ENCODE measurements at places on chromosomes 2 and 18. TPM values are rescaled to one million over a fixed set of nuclear protein-coding genes. Genes with fewer than 3 reads are reported as not detected.

PIGN gene
- 23.0 TPM for total RNA-seq

IMP4 gene
- 32.8 TPM for total RNA-seq

CCDC141 gene
- total RNA-seq: 0.67 TPM

- H3K27me3 ChIP-seq: no peaks in the 10 kb centered on the region
- H3K4me3 ChIP-seq: no peak overlapping the region
- H3K36me3 ChIP-seq: no peaks in the 10 kb centered on the region
- no peak overlapping the region for H3K27ac ChIP-seq
- no peak for DNase-seq
These were observed 7.4 kb upstream of the ACYP2 start for GRCh38 chr2:54107903-54108615.

GRCh38 chr2:105432749-105433148, 33.9 kb upstream of the FHL2 start:
- no peak overlapping the region for H3K27ac ChIP-seq
- no peaks in the 10 kb centered on the region for H3K36me3 ChIP-seq
- DNase-seq: no peak
- H3K27me3 ChIP-seq: no peaks in the 10 kb centered on the region

GRCh38 chr2:158735822-158736580, 59.1 kb upstream of the DAPL1 start:
- peaks cover 16% of the 10 kb centered on the region for H3K4me1 ChIP-seq
- no peak for DNase-seq
- H3K27ac ChIP-seq: no peak overlapping the region
- peaks cover 4% of the 10 kb centered on the region for H3K27me3 ChIP-seq

GRCh38 chr18:73646196-73646595, 501.4 kb downstream of the FBXO15 start:
- H3K27me3 ChIP-seq: no peaks in the 10 kb centered on the region
- no peaks in the 10 kb centered on the region for H3K36me3 ChIP-seq
- no peak for DNase-seq
- H3K27ac ChIP-seq: no peak overlapping the region

DNA sequence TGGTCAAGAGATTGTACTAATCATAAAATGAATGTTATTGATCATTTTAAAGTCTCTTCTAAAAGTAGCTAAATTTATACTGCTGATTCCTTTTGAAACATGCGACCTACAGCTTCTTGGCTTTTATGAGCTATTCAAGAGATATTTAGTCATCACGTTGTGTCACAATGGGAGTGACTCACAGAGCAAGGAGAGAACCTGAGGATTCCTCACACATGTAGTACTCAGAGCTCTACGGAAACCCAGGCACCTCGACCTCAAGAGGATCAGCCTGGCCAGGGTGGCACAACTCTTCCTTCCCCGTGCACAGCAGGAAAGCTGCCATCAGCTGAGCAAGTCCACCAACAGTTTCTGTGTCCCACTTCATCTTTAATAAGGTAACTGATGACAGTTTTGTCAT, at the start of gene DHRS9:
Gene DHRS9 (plus strand): TSS at position 223 of the 400 bp plus-strand sequence. CDS start 12,019 bp downstream, outside the sequence.
- no peak within 1 kb of the TSS for H3K4me3 ChIP-seq
- H3K36me3 ChIP-seq: no peaks in the 10 kb centered on the region
- H3K27me3 ChIP-seq: no peaks in the 10 kb centered on the region
- H3K27ac ChIP-seq: no peak within 1 kb of the TSS

GRCh38 chr2:53750041-53750768, 17.4 kb upstream of the CHAC2 start:
- no peaks in the 10 kb centered on the region for H3K4me1 ChIP-seq
- H3K27ac ChIP-seq: no peak overlapping the region
- DNase-seq: no peak
- H3K36me3 ChIP-seq: no peaks in the 10 kb centered on the region
- no peaks in the 10 kb centered on the region for H3K27me3 ChIP-seq

DNA sequence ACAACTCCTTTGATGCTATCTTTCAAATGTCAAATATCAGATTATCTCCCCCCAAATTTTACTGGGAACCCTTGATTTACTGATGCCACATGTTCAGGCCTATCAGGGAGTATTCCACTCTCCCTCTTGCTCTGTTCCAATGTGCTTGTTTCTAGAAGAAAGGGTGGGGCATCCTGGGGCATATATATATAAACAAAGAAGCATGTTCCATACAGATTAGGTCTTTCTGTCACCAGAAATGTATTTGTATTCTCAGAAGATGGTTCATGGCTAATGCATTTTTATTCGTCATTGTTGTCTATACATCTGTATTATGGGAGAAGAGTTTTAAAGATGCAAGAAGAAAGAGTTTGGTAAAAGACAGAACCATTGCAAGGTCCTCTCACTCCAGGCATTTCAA, 24.9 kb downstream of the EN1 start:
- H3K27ac ChIP-seq: no peak overlapping the region
- H3K4me1 ChIP-seq: no peaks in the 10 kb centered on the region
- no peaks in the 10 kb centered on the region for H3K36me3 ChIP-seq

GRCh38 chr2:98764499-98764898, 33.6 kb upstream of the MGAT4A start:
- H3K4me3 ChIP-seq: no peak overlapping the region
- H3K36me3 ChIP-seq: no peaks in the 10 kb centered on the region
- no peak for DNase-seq
- no peak overlapping the region for H3K27ac ChIP-seq
- peaks cover 5% of the 10 kb centered on the region for H3K27me3 ChIP-seq

GRCh38 chr2:42924418-42924886, 132.1 kb upstream of the HAAO start:
- no peaks in the 10 kb centered on the region for H3K36me3 ChIP-seq
- no peak overlapping the region for H3K4me3 ChIP-seq
- H3K27me3 ChIP-seq: peaks cover 8% of the 10 kb centered on the region

GRCh38 chr2:173021939-173022371, 53.7 kb upstream of the MAP3K20 start:
- DNase-seq: no peak
- H3K27ac ChIP-seq: no peak overlapping the region
- no peak overlapping the region for H3K4me3 ChIP-seq
- peaks cover 5% of the 10 kb centered on the region for H3K36me3 ChIP-seq

DNA sequence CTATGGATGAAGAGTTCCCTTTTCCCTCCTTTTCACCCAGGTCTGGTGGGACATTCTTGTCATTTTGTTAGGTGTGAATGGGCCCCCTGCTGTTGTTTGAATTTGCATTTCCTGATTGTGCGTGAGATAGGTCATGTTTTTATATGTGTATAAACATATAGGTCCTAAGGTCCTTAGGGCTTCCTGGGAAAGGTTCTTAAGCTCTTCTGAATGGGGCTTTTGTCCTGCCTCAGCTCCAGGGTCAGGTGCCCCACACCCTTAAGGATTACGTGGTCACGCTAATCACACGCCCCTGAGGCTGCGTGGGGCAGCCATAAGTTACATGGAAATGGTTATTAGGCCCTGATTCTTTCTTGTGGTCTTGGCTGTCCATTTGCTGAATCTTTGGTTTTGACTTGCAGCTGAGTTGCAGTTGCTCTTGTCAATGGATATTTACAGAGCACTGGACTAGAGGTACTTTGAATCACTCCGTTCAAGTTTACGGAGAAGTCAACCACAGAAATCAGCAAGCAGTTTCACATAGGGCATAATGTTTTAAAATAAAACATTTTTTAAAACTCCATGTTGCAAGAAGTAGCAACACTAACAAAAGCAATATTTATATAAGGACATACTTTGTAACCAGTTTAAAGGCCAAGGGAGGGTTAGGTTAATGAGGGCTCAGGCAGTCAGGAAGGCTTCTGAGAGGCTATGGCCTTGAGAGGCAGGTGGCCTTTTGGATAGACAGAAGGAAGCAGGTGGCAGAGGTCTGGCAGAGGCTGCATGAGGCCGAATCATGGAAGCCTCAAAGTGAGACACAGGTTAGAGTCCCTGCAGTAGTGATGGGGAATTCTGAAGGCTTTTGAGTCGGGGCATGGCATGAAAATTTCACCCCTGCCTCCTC, 24.2 kb downstream of the LIPG start:
- H3K27me3 ChIP-seq: peaks cover 4% of the 10 kb centered on the region
- no peak overlapping the region for H3K27ac ChIP-seq
- no peak for DNase-seq
- peaks cover 31% of the 10 kb centered on the region for H3K36me3 ChIP-seq
- no peak overlapping the region for H3K4me3 ChIP-seq

- no peaks in the 10 kb centered on the region for H3K27me3 ChIP-seq
- H3K4me1 ChIP-seq: peaks cover 7% of the 10 kb centered on the region
- no peak overlapping the region for H3K27ac ChIP-seq
- DNase-seq: no peak
- no peaks in the 10 kb centered on the region for H3K36me3 ChIP-seq
These were observed 188.4 kb downstream of the PPP1R1C start for GRCh38 chr2:182173944-182174622.

Measured in endothelial cell (in vitro differentiated cells).